ENCODE measurements at places on chromosomes 16 and 17.

GRCh38 chr16:79293836-79294460 is 306.6 kb downstream of the MAF start:
- no peak for DNase-seq

- DNase-seq: no peak
These were observed 145.2 kb downstream of the CLEC16A start for GRCh38 chr16:11089504-11090124.

- no peak for DNase-seq
These were observed 3.1 kb upstream of the ZNF469 start for GRCh38 chr16:88379694-88380040.

DNA sequence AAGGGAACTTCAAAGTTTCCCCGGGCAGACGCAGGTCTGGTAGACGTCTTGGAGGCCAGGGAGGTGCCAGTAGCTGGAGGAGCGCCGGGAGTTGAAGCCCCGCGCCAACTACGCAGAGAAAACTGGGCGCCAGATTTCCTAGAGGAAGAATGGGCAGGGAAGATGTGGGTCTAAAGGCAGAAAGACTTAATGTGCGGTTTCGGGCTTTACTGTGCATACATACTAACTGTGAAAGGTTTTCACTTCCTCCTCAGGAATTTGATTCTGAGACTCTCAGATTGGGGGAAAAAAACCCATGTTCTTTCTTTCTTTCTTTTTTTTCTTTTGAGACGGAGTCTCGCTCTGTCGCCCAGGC is 331 bp upstream of the ZNF287 start:
- no peak for DNase-seq

Measured in astrocyte of the cerebellum (primary cell).